Mesothelial cell of epicardium (in vitro differentiated cells): ENCODE measurements at places on chromosomes 1 and 21. TPM values are rescaled to one million over a fixed set of nuclear protein-coding genes. Genes with fewer than 3 reads are reported as not detected.

- H3K27ac ChIP-seq, result no peak overlapping the region
- DNase-seq, result no peak
- no peak overlapping the region for H3K4me3 ChIP-seq
- no peaks in the 10 kb centered on the region for H3K27me3 ChIP-seq
- H3K4me1 ChIP-seq, result peaks cover 5% of the 10 kb centered on the region
Observed at GRCh38 chr1:211356723-211357407, 30.2 kb downstream of the TRAF5 start.

GRCh38 chr1:228904222-228904621 is 168.9 kb downstream of the RHOU start:
- H3K4me1 ChIP-seq, result peaks cover 65% of the 10 kb centered on the region
- no peaks in the 10 kb centered on the region for H3K36me3 ChIP-seq
- no peak for DNase-seq
- H3K4me3 ChIP-seq, result no peak overlapping the region

The CFAP57 gene
- total RNA-seq, result 0.27 to 0.38 TPM (median 0.35 TPM) in 3 replicates

The HCN3 gene
- total RNA-seq, result 12.9 to 13.6 TPM (median 13.1 TPM) in 3 replicates

GRCh38 chr1:184854496-184855140 is 100.0 kb upstream of the EDEM3 start:
- no peak overlapping the region for H3K4me3 ChIP-seq
- no peaks in the 10 kb centered on the region for H3K36me3 ChIP-seq
- H3K27me3 ChIP-seq, result no peaks in the 10 kb centered on the region
- no peak for DNase-seq
- H3K4me1 ChIP-seq, result no peaks in the 10 kb centered on the region
- no peak overlapping the region for H3K27ac ChIP-seq

GRCh38 chr1:245730801-245731200 is 576.0 kb downstream of the KIF26B start:
- H3K4me1 ChIP-seq, result no peaks in the 10 kb centered on the region
- H3K4me3 ChIP-seq, result no peak overlapping the region
- no peak overlapping the region for H3K27ac ChIP-seq
- peaks cover 43% of the 10 kb centered on the region for H3K36me3 ChIP-seq
- no peak for DNase-seq
- H3K27me3 ChIP-seq, result no peaks in the 10 kb centered on the region

GRCh38 chr1:35929730-35930592 is 944 bp upstream of the AGO3 start:
- peak overlapping the region; percentile 98 for H3K27ac ChIP-seq
- H3K27me3 ChIP-seq, result no peaks in the 10 kb centered on the region
- H3K36me3 ChIP-seq, result no peaks in the 10 kb centered on the region
- H3K4me1 ChIP-seq, result peaks cover 36% of the 10 kb centered on the region

GRCh38 chr1:160428655-160429054 is 28.3 kb downstream of the VANGL2 start:
- DNase-seq, result no peak
- H3K4me1 ChIP-seq, result peaks cover 7% of the 10 kb centered on the region
- H3K4me3 ChIP-seq, result no peak overlapping the region
